Fibroblast of skin of back (primary cell): ENCODE measurements at places on chromosomes 6 and 20.

- no peak for DNase-seq
These were observed 85.7 kb downstream of the MRAP2 start for GRCh38 chr6:84119277-84119676.

GRCh38 chr6:130368576-130368975 is 2.8 kb downstream of the TMEM200A start:
- DNase-seq: no peak

DNA sequence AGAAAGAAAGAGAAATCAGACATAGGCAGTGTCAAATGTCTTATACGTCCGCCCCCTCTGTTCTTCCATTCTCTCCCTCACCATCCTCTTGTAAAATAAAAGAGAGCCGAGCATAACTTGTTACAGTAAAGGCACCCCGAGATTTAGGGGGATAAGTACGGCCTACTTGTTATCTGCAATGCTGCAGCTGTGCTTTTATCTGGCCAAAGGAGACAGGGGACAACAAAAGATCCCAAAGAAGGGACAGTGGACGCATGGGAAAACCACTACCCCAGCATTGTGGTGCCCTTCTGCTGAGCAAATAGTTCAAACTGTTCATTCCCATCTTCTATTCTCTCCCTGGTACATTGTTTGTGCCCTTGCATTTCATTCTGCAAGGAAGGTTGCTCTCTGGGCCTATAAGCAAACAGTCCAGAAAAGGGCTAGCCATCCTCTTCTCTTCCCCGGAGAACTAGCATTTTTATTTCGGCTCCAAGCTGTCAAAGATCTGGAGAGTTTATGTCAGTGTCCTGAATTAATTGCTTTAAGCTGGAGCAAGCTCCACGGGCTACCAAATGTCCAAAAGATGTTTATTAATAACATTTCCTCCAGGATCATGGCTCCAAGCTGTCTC is 22.3 kb downstream of the FOXA2 start:
- DNase-seq: no peak

GRCh38 chr6:22101163-22101562 is 195.7 kb downstream of the PRL start:
- no peak for DNase-seq

GRCh38 chr6:3850451-3851203 is 1.5 kb downstream of the FAM50B start:
- DNase-seq: no peak

DNA sequence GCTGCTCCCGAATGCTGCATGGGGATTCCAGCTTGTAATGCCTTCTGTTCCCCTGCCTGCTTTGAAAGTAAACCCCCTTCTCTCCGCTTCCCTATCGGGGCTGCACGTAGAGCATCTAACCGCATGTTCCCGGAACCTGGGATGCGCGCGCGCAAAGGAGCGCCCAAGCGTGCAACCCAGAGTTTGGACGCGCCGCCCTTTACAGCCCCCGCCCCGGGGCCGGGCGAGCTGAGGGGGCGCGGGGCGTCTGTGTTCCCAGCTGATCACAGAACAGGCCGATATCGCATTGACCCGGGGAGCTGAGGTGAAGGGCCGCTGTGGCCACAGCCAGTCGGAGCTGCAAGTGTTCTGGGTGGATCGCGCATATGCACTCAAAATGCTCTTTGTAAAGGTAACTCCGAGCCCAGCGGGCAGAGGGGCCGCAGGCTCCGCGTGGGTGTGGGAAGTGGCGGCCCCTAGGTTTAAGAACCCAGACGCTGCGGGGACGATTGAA is 1.4 kb downstream of the LAMP5 start:
- no peak for DNase-seq

- DNase-seq: peak; percentile 14
These were observed 122.2 kb downstream of the MTFR2 start for GRCh38 chr6:136127873-136128272.

DNA sequence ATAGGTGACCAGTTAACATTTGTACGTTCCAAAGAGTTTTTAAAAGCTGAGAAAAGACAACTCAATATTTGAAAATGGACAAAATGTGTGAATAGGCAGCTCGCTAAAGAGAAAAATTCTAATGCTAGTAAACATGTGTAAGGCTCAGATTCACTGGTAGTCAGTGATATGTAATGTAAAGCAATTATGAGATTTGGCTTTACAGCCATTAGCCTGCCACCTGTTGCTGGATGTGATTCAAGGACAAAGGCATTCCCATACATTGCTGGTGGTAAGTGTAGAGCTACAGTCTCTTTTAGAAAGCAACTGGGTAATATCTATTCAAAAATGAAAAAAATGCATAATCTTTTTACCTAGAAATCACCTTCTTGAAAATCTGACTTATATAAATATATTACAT is 114.3 kb downstream of the COL19A1 start:
- no peak for DNase-seq

DNA sequence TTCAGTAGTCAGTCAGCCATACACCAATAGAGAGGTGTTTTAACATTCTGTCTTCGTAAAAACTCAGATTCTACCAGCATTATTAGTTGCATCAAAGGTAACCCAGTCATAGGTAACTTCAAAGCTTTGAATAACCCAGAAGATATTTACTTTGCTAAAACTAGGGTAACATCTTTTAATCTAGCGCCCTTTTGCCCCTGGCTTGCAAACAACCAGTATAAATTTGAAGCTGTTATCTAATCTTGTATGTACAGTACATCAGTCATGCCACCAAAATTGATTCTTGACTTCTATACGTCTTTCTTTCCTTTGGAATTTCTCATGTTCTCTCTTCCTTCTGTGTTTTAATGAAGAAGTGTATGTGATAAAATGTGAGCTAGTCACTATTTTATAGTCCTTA is 109.3 kb downstream of the LIN28B start:
- DNase-seq: no peak

DNA sequence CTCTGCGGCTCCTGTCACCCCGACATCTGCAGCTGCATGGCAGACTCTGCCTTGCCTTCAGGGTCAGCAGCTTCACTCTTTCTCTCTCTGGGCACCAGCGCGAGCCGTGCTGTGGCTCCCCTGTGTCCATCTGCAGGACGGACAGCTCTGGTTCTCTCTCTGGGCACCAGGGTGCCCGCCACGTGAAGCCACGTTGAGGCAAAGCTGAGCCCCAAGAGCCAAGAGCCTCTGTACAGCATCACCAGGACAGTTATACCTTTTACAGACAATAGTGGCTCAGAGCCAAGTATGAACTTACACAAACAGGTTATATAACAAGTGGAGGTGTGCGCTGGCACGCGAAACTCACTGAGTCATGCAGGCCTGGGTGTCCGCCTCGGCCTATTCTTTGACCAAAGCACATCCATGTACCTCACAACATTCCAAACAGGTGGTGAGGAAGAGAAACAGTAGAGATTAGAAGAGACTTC is 50.8 kb downstream of the FAM50B start:
- no peak for DNase-seq

- peak; percentile 56 for DNase-seq
These were observed 301.9 kb downstream of the LAMA2 start for GRCh38 chr6:129184808-129185366.

GRCh38 chr6:95216555-95216954 is 360.8 kb upstream of the MANEA start:
- no peak for DNase-seq

GRCh38 chr6:69138148-69138547 is 503.1 kb downstream of the ADGRB3 start:
- DNase-seq: peak; percentile 54

- DNase-seq: peak; percentile 59
These were observed 436.7 kb downstream of the MEI4 start for GRCh38 chr6:78089531-78089930.

DNA sequence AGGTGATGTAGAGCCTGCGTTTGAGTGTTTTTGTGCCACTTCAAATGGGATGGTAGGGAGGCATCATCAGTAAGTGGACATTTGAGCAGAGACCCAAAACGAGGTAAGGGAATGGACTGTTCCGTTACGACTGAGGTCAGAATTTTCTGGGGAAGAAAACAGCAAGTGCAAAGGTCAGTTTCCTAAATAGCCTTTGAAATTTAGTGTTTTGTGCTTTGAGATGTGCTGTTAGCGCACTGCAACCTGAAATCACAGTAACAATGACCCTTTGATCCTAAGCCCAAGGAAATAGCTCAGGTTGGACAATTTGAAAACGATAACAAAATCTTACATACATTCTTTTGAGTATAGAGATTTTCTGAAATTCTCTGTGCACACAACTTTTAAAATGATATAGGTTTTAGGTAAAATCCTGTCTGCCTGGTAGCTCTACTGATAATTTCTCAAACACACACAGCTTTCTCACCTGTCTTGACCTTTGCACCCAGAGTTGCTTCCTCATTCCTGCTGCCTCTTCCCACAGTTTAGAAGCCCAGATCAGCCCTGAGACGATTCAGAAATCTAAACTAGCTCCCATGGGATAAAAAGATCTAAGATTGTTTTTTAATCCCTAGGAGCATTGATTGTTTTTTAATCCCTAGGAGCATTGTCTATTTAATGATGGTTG is 22.1 kb downstream of the DCBLD1 start:
- DNase-seq: no peak

DNA sequence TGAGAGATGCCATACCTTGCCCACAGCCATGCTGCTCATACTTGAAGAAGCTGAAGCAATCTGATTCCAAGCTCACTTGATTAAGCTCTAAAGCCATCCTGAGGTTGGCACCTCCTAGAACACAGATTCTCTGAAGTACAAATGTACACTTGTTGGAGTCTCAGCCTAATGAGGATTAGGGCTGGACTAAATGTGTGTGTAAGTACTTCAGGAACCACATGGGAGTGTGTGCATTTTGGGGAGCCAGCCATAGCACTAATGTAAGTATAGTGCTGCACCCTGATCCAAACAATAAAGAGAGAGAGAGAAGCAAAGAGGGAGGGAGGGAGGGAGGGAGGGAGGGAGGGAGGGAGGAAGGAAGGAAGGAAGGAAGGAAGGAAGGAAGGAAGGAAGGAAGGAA is 458.6 kb downstream of the MAFB start:
- no peak for DNase-seq

DNA sequence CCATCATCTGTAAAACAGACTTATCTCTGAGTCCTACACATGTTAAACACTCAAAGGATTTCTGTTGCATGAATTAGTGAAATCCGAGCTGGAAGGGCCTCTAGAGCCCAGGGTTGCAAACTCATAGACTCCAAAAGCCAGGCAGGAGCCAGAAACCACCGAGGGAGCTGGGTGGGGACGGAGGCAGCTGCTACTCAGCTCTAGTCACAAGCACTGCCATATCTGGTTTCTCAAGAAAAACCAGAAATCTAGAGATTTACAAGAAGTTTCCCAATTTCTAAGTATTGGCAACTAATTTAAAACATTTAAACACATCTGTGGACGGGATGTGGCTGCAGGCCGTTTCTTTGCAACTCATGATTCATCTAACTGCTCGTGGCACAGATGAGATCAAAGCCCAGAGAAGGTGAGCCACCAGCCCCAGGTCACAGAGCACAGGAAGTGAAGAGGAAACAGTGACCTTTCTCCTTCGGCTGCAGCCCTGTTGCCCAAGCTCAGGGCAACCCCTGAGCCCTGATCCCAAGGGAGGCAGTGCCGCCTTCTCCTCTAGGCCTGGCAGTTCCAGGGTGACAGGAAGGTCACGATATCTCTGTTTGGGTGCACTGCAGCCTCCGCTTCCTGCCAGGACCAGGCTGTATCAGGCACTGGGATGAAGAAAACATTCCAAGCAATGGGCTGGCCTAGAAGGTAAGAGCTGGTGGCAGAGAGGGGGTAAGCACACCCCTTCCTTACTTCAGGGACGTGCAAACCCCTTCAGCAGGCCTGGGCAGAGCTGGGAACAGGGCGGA is 26.4 kb upstream of the PTGIS start:
- DNase-seq: peak; percentile 55
